ENCODE measurements at places on chromosomes 6 and 20.
A peak's percentile ranks its signal among the peaks of the same experiment; 100 is the strongest.

DNA sequence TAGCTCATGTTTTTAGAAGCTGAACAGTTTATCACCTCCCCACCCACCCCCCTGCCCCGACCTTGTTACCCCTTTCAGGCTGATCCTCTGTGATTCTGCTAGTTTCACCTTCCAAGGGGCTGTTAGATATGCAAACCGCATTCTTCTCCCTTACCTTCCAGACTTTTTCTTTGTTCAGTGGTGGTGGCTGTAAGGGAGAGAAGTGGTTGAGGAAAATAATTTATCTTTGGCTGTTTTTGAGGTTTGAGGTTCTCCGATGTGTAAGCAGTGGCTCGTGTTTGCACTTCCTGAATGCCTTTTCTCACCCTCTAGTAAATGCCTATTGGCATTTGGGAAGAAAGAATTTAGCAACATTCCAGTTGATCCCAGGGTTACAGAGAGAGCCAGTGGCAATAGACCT, 69.4 kb upstream of the KCNG1 start:
- DNase-seq, result no peak

DNA sequence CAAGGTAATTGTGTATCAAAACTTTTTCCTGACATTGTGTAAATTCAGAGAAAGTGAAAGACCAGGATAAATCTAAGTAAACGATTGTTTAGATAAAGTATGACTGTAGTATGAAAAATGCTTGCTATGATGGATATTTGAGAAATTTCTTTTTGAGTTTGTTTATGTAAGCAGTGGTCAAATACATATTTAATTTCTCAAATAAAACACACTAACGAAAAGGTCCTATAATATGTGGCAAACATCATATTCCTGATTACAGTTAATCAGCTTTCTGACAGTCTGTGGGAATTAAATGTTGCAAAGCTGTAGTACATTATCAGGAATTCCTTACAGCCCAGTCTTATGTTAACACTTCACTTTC, 636.9 kb downstream of the MMUT start:
- DNase-seq, result no peak

DNA sequence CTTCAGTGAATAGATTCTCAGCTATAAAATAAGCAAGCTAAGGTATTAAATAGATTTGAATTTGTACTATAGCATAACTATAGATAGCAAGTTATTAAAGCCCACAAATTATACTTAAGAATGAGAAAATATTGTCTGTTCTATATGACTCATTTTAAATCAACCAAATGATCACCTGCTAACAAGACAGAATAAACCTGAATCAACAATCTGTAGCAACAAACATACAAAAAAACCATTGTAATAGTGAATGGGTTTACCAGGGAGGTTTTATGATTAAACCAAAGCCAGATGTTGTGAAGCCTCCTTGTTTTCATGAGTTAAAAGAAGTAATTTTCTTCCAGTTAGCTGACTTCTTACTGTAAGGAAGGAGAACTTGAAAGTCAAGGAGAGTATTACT, 71.9 kb upstream of the HTR1B start:
- DNase-seq, result no peak

- no peak for DNase-seq
Observed at GRCh38 chr6:35264550-35265274, 5.2 kb downstream of the ZNF76 start.

DNA sequence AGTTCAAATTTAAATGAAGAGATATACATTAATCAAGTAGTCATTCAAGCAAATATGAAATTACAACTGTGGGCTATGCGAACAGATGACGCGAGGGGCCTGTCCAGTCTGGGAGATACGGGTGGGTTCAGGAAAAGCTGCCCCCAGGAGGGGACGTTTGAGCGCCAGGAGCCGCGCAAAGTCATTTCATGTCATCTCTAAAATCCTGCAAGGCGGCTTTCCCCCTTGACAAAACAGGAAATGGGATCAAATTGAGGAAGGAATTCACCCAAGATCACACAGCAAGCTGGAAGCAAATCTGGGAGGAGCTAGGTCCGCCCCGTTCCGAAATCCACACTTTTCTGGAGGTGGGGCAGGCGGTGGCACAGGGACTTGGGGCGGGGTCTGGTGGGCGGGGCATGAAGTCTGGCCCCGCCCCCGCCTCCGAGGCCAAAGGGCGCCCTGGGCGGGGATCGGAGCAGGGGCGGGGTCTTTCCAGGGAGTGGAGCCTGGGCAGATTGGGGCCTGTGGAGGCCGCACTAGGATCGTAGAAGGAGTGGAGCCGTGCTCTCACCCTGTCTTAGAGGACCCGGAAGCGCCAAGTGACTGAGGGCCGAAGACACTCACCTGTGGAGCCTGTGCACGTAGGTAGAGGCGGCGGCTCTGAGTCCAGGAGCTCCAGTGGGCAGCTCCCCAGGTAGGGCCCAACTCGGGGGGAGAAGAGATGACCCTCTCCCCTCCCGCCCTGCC, at the start of gene LPIN3:
TSS of gene LPIN3 (plus strand) at position 495 of the 729 bp plus-strand sequence. CDS start 4,983 bp downstream, outside the sequence.
- peak; percentile 89 for DNase-seq
